ENCODE measurements at places on chromosomes 2 and 18. TPM values are rescaled to one million over a fixed set of nuclear protein-coding genes. Genes with fewer than 3 reads are reported as not detected.

Gene EFHD1
- 1.9 TPM for total RNA-seq

Gene SERPINB11
- not detected for total RNA-seq

Gene NFE2L2
- total RNA-seq = 57.1 TPM

Gene MALL
- total RNA-seq = 158 TPM

Gene ITGB6
- total RNA-seq = 0.89 TPM

Gene AQP12B
- not detected for total RNA-seq

Gene KRTCAP3
- 1.4 TPM for total RNA-seq

Gene AMER3
- total RNA-seq = not detected

Gene CXCR4
- total RNA-seq = 0.44 TPM

Gene NT5C1B
- not detected for total RNA-seq

Gene TCF23
- total RNA-seq = not detected

Gene IL1B
- 0.42 TPM for total RNA-seq

Gene REG1B
- total RNA-seq = not detected

Data from A549 treated with DMSO at 1 μM for 4 hours (cell line).